Stimulated activated CD4-positive, alpha-beta T cell treated with anti-CD3 and anti-CD28 coated beads, Interleukin-1b, Interleukin-23, amount 100 ng/mL, for 24 hours (primary cell): ENCODE measurements at places on chromosomes 2 and 18.

DNA sequence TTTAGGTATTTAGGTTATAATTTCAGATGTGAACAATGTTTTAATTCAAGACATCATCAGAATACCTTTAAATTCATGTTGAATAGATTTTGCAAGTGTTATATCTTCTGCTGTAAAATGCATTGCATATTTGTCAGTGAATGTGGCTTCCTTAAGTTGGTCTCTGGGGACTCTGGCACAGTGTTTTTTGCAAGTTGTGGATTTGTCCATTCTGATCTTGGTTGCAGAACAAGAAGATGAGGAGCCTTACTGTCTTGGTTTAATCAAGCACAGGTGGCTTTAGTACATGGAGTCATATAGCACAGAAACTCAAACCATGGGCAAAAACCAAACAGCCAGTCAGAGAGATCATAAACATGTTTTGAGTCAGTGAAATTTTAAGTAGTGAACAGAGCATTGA, 135.7 kb downstream of the ARHGAP28 start:
- DNase-seq: no peak

- DNase-seq: no peak
Observed at GRCh38 chr2:104790100-104790811, 63.7 kb upstream of the POU3F3 start.

GRCh38 chr2:50126845-50127244, 905.1 kb downstream of the NRXN1 start:
- DNase-seq: no peak

- DNase-seq: no peak
Observed at GRCh38 chr2:122868646-122869275, 1113.3 kb downstream of the TSN start.

DNA sequence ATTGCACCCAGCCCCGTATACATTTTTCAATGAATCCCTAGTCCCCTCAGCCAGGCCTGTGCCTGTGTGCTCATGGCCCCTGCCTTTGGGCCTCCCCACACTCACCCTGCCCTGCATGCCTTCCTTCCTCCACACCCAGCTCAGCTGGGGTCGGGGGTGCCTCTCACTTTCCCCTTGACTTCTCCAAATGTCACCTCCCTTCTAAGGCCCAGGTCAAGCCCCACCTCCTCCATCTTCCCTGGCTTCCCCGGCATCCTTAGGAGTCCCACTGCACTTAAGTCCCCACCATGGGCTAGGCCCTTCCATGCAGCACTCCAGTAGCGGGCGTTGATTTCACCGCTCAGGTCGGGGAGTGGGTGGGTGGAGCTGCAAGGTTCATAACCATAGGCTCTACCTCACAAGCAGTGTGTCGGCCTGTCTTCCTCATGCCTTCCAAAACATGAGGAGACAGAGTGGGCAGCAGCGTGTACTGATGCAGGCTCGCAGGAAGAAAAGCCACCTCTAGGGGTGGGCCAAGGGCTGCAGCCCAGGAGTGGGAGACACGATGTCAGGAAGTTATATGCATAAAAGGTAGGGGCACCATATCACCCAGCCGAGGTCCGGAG, 47.7 kb downstream of the DNMT3A start:
- DNase-seq: no peak

- no peak for DNase-seq
Observed at GRCh38 chr2:23772684-23773083, 154.2 kb downstream of the ATAD2B start.

DNA sequence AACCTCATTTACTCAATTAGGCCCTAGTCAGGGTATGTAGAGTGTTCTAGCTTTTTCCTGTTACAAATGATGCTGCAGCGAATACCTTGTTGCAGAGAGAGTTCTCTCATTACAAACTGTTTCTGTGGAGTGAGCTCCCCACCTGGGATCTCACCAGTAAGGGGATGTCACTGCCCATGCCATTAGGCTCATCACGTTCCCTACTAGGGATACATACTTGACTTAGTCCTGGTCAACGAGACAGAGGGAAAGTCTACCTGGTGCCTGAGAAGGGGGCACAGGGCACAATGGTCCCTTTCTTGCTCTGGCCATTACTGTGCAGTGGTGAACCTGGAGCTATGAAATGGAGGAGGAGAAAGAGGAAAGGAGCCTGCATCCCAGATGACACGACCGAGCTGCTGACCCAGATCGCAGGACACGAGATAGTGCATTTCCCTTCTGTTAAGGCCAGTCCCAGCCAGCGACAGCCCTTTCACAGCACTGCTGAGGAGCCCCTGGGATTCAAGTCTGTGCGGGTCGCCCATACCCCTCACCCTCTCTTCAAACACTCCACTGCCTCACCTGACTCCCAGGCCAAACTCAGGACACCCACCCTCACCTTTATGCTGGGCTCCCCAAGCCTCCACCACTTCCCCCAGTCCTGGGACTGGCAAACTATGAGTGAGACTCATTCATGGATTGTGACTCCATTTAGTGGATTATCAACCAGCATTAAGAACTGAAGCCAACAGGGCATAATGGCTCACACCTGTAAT, 16.0 kb downstream of the MALL start:
- DNase-seq: no peak

DNA sequence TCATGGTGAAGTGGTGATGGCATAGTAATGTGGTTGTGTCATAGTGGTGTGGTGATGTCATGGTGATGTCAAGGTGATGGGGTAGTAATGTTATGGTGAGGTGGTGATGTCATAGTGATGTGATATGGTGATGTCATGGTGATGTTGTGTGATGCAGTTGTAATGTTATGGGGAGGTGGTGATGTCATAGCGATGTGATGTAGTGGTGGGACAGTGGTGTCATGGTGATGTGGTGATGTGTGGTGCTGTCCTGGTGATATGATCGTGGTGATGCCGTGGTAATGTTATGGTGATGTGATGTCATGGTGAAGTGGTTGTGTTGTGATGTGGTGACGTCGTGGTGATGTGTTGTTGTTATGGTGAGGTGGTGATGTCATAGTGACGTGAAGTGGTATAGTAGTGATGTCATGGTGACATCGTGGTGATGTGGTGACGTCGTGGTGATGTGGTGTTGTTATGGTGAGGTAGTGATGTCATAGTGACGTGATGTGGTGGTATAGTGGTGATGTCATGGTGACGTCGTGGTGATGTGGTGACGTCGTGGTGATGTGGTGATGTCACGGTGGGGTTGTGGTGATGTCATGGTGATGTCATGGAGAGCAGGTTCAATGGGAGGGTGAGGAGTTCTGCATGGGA, 242.7 kb upstream of the MYT1L start:
- no peak for DNase-seq

DNA sequence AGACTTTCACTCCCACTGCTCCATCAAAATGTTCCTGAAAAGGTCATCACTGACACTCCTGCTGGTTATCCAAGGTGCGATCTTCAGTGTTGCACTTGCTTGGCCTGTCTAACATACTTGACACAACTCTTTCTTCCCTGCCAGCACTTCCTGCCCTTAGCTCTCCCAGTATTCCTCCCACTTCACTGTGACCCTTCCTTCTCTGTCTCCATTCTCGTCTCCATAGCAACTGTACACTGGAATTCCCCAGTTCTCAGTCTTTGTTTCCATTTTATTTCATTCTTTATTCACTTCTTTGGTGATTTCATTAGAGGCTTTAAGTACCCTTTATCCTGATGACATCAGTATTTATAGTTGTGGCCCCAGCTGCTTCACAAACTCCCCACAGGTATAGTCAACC, 333.0 kb downstream of the IRS1 start:
- DNase-seq: no peak

- DNase-seq: no peak
Observed at GRCh38 chr2:98013407-98014042, 17.8 kb upstream of the TMEM131 start.

GRCh38 chr2:108632332-108633160, 86.7 kb upstream of the RANBP2 start:
- DNase-seq: no peak

GRCh38 chr2:216596980-216597509, 36.2 kb upstream of the IGFBP2 start:
- no peak for DNase-seq

- no peak for DNase-seq
Observed at GRCh38 chr2:103213028-103213542, 451.3 kb downstream of the TMEM182 start.

DNA sequence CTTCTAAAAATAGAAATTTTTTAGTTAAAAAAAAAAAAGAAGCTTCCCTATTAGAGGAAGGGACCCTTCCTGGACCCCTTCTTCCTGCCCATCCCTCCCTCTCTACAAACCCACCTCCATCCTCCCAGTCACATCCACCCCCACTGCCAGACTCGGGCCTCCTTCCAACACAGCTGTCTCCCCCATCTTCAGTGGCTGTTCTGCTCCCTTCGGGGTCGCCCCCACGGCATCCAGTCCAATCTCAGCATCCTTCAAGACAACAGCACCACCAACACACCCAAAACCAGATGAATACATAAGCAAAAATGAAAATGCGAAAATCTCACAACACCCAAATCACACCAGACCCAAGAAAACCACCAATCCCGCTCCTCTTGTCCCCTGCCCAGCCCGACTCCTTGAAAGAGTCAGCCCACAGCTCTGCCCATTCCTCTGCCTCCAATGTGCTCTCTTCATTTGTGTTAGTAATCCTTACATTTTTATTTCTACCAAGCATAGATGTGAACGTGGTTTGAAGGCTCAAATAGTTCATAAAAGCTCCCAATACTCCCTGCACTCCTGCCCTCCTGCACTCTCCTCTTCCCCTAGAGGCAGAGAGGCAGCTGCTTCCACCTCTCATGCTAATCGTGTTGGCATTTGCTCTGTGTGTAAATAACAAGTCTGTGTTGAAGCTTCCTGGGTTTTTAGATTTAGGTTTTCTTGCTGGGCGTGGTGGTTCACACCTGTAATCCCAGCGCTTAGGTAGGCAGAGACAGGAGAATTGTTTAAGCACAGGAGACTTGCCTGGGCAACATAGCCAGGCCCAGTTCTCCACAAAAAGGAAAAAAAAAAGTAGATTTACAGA, 37.0 kb downstream of the MAL start:
- no peak for DNase-seq

- DNase-seq: no peak
Observed at GRCh38 chr2:31238126-31238905, 4.4 kb downstream of the EHD3 start.

- DNase-seq: peak; percentile 35
Observed at GRCh38 chr2:102147935-102148334, 5.4 kb downstream of the IL1R1 start.

GRCh38 chr2:68994864-68995263, 18.1 kb upstream of the ANTXR1 start:
- no peak for DNase-seq

- DNase-seq: no peak
Observed at GRCh38 chr2:48448274-48449061, 81.5 kb upstream of the STON1 start.

GRCh38 chr2:228367356-228367755, 185.9 kb upstream of the SPHKAP start:
- DNase-seq: no peak

GRCh38 chr2:228866781-228867180, 404.3 kb downstream of the PID1 start:
- DNase-seq: no peak

DNA sequence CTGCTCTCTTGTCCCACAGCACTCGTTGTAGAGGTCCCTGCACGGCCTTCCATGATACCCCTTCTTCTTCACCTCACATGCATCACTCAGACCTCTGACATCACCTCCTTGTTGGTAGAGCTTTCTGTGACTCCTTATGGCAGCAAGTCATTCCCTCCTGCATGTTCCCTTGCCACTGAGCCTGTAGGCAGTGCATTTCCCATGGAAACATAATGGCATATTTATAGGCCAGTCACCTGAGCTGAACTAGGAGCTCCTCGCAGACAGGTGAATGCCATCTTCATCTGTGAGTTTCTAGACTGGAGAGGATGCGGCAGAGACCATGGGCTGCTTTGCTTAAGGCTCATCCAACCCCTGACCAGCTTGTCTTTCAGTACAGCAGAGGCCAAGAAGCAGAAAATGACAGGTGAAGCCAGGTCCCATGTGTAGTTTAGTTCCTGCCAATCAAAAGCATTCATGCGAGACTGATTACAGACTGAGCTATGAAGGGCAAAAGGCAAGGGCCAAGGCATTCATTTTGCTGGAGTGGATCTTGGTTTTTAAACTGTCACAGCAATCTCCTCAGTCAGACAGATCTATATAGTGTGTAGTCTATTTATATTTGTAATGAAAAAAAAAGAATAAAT, 59.4 kb upstream of the NEDD4L start:
- no peak for DNase-seq

- no peak for DNase-seq
Observed at GRCh38 chr2:85628658-85629057, 12.7 kb downstream of the USP39 start.

GRCh38 chr2:177547122-177547521, 154.5 kb downstream of the AGPS start:
- DNase-seq: no peak

- DNase-seq: no peak
Observed at GRCh38 chr2:72579591-72580180, 246.1 kb downstream of the EXOC6B start.

GRCh38 chr2:214193943-214194342, 216.9 kb upstream of the VWC2L start:
- DNase-seq: no peak

DNA sequence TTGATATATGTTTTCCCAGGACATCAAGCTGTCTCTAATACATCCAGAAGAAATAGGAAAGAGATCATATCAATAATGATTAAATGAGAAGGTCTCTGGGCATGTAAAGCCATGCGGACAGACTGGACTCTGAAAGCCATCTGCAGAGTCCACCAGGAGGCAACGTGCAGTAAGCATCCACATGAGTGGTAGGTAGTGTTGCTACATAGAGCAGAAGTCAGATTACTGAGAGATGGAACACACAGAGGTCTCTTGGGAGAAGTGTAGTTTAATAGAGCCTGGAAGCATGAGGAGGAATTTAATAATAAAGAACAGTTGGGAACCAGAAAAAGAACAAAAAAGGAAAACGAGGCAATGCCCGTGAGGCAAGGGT, 758.1 kb upstream of the DDX18 start:
- no peak for DNase-seq

DNA sequence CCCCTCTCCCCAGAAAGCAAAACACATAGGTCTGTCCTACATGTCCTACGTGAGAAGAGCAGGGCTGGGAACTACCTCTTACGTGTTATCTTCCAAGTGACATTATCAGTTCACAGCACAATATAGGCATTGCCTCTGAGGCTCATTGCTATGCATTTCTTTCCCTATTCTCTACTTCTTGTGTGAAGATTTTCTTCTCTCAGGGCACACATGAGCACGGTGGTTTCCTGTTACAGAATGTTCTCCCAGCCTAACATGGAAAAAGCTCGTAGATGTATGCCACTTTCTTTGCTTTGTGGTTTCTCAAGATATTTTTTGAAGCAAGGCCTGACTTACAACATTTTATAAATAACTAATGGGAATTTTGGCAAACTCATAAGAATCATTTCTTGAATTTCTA, 19.4 kb upstream of the DSC3 start:
- no peak for DNase-seq

- DNase-seq: no peak
Observed at GRCh38 chr18:45997700-45998151, 30.6 kb upstream of the EPG5 start.
